Stimulated activated CD8-positive, alpha-beta memory T cell treated with anti-CD3 and anti-CD28 coated beads, Interleukin-15, amount 100 ng/mL, for 1 hour (primary cell): ENCODE measurements at places on chromosomes 7 and 10.

GRCh38 chr10:110032801-110033700 is 25.3 kb downstream of the ADD3 start:
- DNase-seq = no peak

DNA sequence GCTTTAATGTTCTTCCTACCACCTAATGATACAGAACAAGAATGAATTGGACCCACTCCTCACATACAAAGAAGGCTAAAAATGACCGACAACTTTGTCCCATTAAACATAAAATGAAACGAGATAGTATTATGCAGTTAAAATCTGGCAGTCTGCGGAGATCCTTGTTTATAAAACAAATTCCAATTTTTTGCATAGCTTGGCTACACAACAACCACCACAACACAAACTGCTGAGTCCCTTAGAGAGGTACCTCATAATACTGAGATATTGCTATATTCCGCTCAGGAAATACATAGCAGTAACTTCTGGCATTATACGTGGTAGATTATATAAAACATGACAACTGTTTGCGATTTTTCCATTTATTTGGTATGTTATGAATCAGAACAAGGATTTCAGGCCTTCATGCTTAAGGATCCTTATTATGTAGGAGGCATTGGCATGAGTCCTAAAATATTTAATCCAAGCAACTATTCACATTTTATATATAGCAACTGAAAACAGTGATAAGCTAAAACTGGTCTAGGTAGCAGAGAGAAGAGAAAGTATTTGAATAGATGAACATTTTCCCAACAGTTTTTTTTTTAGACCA is 96.0 kb downstream of the ANK3 start:
- no peak for DNase-seq

GRCh38 chr10:7485799-7486198 is 75.0 kb upstream of the SFMBT2 start:
- DNase-seq = no peak

DNA sequence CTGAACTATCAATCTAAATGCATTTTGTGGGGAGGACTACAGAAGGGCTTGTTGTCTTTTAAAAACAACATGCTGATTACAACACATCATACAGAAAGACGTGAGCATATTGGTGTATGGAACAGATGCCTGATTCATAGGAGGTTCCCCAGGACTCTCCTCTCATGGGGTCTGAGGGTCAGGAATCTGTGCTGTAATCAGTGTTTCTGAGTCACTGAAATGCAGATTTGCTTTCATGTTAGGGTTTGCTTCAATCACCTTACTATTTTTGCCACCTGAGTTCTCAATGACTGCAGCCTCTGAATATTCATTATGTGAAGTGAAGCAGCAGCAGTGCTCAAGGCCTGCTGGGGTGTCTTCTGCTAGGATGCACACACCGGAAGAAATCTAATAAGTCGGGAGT is 550 bp upstream of the ANK3 start:
- DNase-seq = no peak

DNA sequence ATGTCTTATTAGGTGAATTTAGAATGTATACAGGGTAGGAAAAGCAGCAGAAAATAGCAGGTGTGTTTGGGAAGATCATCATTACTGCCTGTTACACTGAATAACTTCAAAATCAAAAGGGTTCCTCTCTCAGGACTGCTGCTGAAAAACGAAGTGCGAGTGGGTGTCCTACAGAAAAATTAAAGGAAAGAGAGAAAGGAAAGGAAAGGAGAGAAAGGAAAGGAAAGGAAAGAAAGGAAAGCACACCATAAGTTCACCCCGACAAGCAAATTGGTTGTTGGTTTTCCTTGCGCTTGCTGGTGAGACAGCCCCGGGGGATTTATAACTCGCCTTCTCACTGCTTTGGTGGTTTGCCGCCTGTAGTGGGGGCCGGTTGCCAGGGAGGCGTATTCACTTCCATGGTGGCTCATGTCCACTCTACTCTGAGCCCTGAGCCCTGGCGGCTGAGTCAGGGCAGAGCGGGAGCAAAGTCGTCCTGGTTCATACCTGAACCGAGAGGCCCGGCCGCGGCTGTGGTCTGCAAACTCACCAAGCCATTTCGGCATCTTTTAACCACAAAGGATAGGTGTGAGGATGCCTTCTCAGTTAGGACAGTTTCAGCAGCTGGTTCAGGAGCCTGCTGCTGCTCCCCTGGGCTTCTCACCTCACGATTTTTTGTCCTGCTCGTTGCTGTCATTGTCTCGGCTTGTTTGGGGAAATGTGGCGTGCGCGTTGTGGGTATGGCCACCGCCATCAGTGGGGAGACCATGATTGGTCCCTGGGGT is 26.1 kb downstream of the INPP5A start:
- DNase-seq = no peak

GRCh38 chr7:132904209-132904608 is 177.7 kb downstream of the CHCHD3 start:
- no peak for DNase-seq

GRCh38 chr10:95542761-95543160 is 18.4 kb downstream of the SORBS1 start:
- no peak for DNase-seq

DNA sequence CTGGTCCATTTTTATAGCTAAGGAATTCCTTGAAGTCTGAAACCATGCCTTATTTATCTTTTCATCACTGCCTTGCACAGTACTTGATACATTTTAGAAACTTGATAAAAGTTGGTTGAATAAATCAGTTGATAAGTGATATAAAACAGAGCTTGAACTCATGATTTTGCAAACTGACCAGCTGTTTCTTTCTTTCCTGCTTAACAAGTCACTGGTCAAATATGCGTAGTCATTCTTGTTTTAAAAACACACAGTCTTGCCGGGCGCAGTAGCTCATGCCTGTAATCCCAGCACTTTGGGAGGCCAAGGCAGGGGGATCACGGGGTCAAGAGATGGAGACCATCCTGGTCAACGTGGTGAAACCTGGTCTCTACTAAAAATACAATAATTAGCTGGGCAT is 6.3 kb downstream of the TPST1 start:
- DNase-seq = no peak
